Stimulated activated CD4-positive, alpha-beta T cell treated with anti-CD3 and anti-CD28 coated beads, Interleukin-1b, Interleukin-23, amount 100 ng/mL, for 24 hours (primary cell): ENCODE measurements at places on chromosomes 5 and 9.

DNA sequence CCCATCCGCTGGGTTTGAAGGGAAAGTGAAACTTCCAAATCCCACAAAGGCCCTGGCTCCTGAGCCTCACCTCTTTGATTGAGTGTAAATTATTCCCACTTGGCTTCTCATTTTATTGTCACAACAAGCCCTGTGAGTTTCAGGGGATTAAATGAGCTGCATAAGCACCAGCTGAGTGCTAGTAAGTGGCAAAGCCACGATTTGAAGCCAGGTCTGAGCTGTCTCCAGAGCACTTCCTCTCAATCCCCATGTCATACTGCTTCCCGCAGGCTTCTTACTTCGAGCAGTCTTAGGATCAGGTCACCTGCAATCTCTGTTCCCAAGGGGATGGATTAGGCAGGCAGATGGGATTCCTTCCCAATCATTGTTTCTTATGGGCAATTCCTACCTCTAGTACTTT, 18.0 kb downstream of the RPS14 start:
- DNase-seq, result no peak

DNA sequence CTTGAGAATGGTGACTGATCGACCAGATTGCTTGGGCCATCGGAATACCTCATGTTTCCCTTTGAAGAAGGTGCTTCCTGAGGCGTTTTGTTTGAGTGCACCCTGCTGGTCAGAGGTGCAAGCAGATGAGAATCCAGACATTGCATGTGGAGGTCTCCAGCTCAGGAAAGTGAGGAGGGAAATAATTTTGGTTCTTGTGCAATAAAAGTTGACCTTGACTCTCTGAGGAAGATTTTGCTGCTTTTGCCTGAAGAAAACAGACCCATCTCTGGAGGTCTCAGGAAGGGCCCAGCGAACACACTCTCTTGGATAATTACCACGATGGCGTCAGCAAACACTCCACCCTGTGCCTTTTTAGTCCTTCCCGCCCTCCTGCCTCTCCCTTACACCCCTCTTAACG, 69.7 kb downstream of the GRAMD2B start:
- DNase-seq, result no peak

- no peak for DNase-seq
These were observed 88.5 kb upstream of the TRPM3 start for GRCh38 chr9:71209890-71210289.

DNA sequence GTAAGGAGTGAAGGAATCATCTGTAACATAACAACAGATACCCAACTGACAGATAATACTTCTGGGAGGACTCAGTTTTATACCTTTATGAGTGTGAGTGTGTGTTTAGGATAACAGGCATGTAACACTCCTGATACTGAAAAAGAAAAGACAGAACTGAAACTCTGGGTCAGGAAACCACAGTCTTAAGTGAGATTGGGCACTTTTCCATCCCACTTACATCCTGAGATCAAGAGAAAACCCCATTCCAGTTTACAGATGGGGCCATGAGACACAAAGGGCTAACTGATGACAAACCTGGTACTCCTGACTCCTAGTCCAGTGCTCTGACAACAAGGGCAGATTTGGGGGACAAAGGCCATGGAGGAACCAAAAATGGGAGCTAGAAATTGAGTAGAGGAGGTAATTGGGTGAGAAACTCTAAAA, 18.0 kb downstream of the IL5 start:
- DNase-seq, result no peak

DNA sequence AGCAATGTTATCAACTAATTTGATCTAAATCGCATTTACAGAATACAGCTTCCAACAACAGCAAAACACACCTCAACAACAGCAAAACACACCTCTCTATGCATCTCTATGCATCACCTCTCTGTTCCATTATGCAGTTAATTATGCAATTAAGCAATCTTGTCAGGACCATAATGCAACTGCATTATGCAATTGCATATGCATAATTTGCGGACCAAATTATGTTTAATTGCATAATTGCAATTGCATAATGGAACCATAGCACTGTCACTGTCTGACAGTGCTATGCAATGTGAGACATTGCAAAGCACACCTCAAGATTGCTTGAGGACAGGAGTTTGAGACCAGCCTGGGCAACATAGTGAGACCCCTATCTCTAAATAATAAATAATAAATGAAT, 80.4 kb upstream of the PRSS3 start:
- no peak for DNase-seq

GRCh38 chr5:9707732-9708462, 77.7 kb upstream of the TAS2R1 start:
- DNase-seq, result no peak

DNA sequence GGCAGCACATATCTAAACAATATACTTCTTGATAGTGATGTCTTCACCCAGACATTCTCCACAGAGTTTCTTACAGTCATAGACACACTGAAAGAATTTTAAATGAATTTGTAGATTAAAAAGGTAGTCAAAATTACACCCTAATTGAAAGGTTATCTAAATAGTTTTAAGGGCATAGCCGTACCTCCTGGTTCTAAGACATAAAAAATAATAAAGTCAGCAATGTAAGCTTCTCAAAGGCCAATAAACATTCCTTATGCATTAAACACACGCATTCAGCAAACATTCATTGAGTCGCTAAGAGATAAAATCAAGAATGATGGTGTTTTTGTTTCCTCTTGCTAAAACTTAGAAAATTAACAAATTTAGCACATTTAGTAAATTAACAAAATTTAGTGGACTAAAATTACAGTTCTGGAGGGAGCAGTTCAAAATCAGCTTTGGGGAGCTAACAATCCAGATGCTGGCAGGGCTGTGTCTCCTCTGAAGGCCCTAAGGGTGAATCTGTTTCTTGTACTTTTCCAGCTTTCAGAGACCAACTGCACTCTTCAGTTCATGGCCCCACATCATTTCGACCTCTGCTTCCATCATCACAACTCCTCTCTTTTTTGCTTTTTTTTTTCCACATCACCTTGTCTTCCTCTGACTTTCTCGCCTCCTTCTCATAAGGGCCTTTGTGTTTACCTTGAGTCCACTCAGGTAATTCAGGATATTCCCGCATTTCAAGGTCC, 516.5 kb downstream of the DNAH5 start:
- DNase-seq, result no peak

- DNase-seq, result no peak
These were observed 38.9 kb upstream of the HMGCS1 start for GRCh38 chr5:43352131-43352530.

DNA sequence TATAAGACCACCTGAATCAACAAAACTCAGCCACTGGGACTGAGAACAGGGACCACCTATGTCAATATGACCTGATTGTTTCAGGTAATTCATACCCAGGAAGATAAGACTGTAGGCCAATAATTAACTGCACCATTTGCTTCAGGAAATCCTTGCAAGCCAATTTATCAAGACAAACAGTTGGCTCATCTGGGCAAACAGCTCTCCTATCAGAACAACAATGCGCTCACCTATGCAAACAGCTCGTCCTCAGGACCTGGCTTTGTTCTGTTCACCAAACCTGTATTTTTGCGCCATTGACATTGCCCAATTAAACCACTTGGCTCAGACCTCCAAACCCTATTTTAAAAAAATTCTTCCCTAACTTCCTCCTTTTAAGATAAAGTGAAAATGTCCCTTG, 92.3 kb upstream of the MARCHF11 start:
- DNase-seq, result no peak

GRCh38 chr9:123375469-123376132, 19.6 kb downstream of the CRB2 start:
- DNase-seq, result no peak

DNA sequence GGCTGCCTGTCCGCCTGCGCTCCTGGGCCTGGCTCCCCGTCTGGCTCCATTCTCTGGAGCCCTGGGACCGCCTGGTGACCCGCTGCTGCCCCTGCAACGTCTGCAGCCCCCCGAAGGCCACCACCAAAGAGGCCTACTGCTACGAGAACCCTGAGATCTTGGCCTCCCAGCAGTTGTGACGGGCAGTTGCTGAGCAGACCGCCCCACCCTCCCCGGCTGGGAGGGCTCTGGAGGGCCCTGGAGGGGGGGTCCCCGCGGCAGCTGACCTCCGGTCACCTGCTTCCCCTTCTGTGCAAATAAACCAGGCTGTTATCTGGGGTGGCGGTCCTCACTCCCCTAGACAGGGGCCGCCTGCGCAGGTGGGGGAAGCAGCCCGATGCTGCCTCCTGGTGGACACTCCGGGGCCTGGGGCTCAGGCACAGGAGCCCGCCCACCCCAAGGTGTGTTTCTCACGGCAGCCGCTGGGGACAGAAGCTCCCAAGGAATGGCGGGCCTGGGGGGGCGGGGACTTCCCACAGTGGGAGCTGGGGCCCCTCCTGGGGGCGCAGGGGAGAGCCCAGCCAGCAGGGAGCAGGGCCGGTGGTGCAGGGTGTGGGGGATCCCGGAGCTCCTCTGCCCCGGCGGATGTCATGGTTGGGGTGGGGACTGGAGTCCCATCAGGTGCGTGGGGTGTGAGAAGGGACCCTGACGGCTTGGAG, 4.7 kb upstream of the TUBB4B start:
- peak; percentile 87 for DNase-seq

DNA sequence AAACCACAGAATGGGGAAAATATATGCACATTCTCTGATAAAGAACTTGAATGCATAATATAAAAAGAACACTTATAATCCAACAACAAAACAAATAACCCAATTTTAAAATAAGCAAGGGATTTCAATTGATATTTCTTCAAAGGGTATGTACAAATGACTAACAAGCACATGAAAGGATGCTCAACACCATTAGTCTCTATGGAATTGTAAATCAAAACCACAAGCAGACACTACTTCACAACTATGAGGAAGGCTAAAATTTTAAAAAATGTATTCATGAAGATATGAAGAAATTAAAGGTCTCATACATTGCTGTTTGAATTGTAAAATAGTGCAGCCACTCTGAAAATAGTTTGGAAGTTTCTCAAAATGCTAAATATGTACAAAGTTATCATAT, 78.9 kb upstream of the GAS1 start:
- DNase-seq, result no peak

GRCh38 chr9:81416476-81417298, 272.7 kb downstream of the TLE1 start:
- no peak for DNase-seq

- DNase-seq, result no peak
These were observed 27.7 kb upstream of the TRIO start for GRCh38 chr5:14115323-14115895.

DNA sequence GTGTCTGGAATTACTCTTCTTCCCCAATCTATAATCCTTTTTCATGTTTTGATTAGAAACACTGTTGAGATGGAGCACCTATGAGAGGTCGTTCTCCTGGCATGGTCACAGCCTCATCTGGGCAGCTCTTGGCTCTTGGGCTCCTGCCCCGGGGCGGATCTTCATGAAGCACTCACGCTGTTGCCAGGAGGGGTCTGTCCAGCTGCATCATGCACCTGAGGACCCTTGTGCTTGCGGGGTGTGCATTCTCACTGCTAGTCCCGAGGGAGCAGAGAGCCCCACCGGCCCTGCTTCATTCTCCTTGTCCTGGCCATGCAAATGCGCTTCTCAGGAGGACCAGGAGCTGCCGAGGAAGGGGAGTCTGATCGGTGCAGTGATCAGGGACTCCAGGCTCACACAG, 117.6 kb upstream of the S1PR3 start:
- DNase-seq, result no peak

DNA sequence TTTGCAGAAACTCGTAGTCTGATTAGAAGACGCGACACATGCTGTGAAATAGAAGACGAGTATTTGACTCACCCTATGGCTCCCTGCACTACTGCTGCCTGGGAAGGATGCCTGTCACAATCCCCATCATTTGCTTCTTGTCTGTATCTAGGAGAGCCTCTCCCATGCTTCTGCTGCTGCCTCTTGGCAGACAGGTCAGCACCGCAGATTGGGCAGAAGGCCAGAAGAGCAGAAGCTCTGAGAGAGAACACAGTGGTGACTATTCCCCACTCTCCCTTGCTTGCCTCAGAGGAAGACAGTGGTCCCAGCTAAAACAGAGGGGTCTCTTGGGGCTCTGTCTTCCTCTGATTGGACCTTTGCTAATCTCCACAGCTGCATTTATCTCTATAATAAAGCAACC, 84.0 kb upstream of the SMIM32 start:
- DNase-seq, result no peak

- no peak for DNase-seq
These were observed 83.0 kb downstream of the NTNG2 start for GRCh38 chr9:132244582-132245455.

GRCh38 chr9:97487107-97487506, 14.4 kb upstream of the TMOD1 start:
- DNase-seq, result no peak

GRCh38 chr9:84293001-84293798, 47.4 kb downstream of the SLC28A3 start:
- no peak for DNase-seq

DNA sequence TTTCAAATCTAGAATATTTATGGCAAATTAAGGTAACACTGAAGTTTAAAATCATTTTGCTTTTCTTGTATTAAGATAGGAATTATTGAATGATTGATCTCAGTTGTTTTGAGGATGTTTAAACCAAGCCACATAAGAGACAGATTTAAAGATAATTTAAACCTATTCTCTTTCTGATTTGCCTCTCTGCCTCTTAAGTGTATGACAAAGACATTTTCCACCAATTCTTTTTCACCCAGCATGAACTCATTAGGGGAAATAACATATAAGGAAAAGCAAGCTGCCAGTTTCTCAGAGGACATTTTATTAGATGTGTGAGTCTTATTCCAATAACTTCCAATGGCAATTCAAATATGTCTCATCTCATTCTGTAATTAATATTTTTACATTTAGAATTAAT, 568.3 kb upstream of the MEF2C start:
- DNase-seq, result no peak

DNA sequence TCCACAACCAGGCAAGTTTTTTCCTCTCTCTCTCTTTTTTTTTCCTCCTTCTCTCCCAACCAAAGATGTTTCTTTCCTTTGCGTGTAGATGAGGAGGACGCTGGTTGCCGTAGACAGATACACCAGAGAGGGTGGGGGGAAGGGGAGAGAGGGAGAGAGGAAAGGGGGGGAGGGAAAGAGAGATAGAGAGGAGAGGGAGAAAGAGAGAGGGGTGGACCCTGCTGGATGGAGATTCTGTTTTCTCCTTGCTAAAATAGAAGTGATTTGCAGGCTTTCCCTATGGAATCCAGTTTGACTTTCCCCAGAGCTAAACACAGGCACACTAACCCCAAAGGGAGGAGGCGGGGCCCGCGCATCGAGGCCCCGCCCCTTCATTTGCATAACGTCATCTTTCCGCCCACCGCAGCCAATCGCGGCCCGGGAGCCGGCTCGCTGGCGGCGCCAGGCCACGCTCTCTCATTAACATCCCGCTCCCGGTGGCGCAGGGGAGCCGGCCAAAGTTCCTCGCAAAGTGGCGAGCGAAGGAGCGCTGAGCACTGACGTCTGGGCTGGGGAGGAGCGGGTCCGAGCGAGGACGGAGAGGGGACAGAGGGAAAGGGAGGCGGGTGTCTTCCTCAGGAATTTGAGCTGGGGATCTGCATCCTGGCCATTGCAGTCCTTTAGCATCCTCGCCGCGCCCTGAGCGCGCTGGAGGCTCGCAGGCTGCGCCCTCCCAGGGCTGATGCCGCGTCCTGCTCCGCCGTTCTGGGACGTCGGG, 487 bp upstream of the EBF1 start:
- DNase-seq, result peak; percentile 72
